ENCODE measurements at places on chromosomes 3 and 15.
A peak's percentile ranks its signal among the peaks of the same experiment; 100 is the strongest.

- DNase-seq: peak; percentile 61
Measured at GRCh38 chr3:15300323-15301078, 31.9 kb downstream of the SH3BP5 start.

DNA sequence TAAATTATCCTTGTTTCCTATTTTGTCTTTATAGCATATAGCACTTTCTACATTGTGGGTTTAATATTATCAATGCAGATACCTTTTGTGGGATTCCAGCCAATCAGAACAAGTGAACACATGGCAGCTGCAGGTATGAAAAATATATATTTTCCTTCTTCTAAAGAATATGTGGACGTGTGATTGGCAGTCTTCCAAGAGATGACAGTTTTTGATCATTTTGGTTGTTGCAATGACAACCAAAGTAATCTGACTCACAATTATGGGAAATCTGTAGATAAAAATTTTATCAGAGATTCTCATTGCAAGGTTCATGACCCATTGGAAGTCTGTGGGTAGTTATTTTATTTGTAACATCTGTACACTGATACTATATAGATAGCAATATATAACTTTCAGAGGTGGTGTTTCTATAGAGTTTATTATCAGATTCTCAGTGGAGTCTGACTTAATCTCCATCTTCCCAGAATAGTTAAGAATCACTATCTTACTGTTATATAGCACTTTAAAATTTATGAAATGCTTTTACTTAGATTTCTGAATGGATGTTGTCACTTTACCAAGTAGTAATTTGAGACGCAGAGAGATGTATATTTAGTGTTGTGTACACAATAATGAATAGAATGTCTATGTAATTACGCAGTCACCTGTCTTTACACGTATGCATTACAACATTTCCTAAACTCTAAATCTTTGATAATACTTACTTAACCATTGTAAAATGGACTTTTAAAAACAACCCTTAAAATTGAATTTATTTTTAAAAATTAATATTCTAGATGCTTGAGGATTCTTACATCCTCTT lies 82.5 kb downstream of the STT3B start:
- no peak for DNase-seq

- peak; percentile 52 for DNase-seq
Measured at GRCh38 chr3:52277972-52278509, 408 bp downstream of the WDR82 start.

GRCh38 chr15:52308446-52309153 lies 13.0 kb upstream of the MYO5C start:
- DNase-seq: no peak

DNA sequence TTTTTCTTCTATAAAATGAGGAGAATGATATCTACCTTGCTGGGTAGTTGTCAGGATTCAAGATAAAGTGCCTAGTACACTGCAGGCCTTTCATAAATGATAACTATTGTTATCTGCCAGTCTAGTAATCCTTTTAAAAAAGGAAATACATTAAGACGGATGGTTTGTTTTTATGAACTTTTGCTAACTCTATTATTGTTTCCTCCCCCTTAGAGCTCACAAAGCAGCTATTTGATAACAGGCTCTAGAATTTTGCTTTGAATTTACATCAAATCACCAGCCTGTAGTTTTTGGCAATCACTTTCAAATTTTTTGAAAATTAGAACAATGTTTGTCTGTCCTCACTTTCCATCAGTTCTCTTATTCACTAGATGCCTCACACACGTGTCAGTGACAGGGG lies 39.8 kb downstream of the BLM start:
- DNase-seq: no peak

GRCh38 chr15:40555876-40556275 lies 9.0 kb downstream of the CCDC32 start:
- DNase-seq: no peak

GRCh38 chr3:44114142-44114541 lies 127.5 kb upstream of the TOPAZ1 start:
- peak; percentile 4 for DNase-seq

DNA sequence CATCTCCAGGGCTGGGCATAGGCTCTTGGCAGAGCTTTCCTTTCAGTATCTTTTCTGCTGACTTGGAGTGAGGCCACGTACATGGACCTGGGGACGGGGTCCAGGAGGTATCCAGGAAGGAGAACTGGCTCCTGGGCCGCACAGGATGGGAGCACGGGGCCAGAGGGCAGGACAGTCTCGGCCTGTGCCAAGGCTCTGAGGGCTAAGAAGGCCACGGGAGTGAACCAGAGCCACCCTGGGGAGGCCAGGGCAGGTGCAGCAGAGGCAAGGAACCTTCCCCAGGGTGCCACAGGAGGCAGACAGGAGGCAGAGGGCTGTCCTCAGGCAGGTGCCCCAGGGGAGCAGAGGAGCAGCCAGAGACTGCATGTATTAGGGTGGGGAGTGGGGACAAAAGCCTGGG lies 50.3 kb downstream of the PLXNA1 start:
- DNase-seq: no peak

DNA sequence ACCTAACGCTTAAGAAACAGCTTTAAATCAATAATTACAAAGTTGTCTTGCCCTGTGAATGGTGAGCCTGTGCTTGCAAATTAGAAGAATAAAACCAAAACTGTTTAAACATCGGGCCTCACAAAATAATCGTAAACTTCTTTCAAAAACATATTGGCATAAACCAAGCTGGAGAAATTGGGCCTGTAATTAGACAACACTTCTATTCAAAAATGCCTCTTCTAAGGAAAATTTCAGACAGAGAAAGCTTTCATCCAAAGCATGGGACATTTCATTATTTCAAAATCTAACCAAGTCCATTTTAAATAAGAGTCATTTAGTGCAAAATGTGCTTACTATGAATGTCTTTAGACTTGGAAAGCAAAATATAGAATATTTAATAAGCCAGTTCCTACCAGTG lies 35.5 kb upstream of the GNB4 start:
- no peak for DNase-seq

GRCh38 chr3:147509448-147509847 lies 100.3 kb downstream of the ZIC1 start:
- DNase-seq: no peak

DNA sequence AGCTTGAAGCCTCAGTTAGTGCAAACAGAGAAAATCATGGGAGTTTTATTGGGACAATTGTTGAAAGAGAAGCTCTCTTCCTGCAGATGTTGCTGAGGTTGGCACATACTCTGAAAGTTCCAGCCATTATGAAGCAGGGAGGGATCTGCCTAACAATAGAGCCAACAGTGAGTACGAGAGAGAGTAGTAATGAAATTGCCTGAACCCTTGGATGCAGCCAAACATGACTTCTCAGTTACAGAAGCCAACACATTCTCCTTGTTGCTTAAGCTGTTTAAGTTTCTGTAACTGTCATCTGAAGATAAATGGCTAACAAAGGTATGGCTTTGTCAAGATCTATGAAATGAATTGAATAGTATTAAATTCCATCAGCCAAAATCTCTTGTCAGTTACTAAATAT lies 211.0 kb upstream of the TTC14 start:
- DNase-seq: no peak

- no peak for DNase-seq
Measured at GRCh38 chr3:158711886-158712285, 20.4 kb downstream of the RARRES1 start.

- no peak for DNase-seq
Measured at GRCh38 chr3:14823910-14824629, 5.3 kb downstream of the FGD5 start.

DNA sequence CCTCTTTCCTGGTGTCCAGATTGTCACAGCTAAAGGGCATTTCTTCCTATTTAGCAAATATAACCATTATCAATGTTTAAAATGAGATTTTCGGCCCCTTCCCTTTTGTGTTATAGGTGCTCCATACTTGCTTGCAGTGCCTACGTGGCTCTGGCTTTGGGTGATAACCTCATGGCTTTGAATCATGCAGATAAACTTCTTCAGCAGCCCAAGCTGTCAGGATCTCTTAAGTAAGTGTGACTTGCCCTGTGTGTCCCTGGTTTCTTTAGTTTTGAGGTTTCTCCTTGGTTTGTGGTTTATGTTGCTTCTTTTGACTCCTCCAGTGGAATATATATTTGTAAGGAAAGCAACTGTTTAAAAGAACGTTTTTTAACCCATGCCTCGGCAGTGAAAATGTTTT lies 58.5 kb upstream of the TRIM71 start:
- no peak for DNase-seq

DNA sequence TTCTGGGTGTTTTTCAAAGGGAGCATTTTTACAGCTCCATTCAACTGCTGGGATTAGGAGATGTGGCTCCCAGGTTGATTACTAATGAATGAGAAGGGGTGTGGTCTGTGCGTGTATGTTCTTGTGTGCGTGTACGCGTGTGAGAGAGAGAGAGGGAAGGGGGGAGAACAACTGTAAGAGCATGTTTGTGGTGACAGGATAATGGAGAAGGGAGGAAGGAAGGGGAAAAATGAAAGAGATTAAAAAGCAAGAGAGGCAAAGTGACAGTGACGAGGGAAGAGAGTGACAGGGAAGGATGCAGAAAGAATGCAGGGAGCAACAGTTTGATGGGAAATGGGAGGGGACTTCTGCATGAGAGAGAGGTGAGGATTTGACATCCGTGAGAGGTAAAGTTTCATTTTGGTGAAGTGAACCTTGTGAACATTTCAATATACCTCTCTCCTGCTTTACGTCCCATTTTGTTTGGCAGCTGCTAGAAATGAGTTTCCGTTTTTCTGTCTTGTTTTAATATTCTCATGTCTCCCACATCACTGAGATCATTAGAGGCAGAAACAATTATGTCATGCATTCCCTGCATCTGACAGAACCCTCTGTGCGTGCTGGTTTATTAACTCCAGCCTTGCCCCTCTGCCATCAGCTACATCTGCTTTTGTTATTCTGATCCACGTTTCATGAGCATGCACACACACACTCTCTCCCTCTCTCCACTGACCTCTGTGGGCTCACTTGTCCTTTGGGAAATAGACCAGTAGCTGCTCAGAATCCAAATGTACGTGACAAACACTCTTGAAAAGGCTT lies 161.6 kb downstream of the GAP43 start:
- no peak for DNase-seq

- DNase-seq: no peak
Measured at GRCh38 chr3:19148768-19149091, 420 bp downstream of the KCNH8 start.

DNA sequence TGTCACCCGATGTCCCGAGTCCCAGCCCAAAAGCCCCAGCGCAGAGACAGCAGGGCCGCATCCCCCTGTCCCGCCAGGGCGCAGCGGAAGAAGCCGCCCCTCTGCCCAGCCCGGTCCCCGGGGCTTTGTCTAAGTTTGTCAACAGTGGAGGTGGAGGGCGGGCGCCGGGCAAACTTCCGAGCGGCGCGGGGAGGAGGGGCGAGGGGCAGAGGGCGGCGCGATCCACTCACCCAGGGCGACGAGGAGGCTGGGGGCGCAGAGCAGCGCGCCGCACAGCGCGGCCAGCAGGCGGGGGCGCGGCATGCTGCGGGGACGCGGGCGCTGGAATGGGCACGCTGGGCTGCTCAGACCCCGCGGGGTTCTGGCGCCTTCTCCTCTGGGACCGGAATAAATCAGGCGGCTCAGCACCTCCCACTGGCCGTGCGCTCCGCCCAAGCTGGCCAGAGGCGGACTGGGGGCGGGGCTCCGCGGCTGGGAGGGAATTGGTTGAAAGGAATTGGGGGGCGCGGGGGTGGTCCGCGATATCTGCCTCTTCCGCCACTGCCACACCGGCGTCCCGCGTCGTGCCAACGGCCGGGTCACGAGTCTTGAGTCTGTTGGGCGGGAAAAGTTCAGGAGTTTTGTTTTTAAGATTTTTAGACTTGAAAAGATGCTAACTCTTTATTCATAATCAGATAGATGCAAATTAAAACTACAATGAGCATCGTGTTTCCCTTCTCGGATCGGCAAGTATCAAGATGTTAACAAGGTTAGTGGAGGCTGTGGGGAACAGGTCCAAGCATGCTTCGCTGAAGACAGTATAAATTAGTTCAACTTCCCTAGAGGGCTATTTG lies at the start of gene MFGE8:
Gene MFGE8, minus strand, starts transcription at position 363 of the 833 bp plus-strand sequence. Its CDS starts 60 bp downstream, at position 303.
- peak; percentile 79 for DNase-seq

GRCh38 chr3:57746156-57747010 lies 9.7 kb upstream of the SLMAP start:
- no peak for DNase-seq

DNA sequence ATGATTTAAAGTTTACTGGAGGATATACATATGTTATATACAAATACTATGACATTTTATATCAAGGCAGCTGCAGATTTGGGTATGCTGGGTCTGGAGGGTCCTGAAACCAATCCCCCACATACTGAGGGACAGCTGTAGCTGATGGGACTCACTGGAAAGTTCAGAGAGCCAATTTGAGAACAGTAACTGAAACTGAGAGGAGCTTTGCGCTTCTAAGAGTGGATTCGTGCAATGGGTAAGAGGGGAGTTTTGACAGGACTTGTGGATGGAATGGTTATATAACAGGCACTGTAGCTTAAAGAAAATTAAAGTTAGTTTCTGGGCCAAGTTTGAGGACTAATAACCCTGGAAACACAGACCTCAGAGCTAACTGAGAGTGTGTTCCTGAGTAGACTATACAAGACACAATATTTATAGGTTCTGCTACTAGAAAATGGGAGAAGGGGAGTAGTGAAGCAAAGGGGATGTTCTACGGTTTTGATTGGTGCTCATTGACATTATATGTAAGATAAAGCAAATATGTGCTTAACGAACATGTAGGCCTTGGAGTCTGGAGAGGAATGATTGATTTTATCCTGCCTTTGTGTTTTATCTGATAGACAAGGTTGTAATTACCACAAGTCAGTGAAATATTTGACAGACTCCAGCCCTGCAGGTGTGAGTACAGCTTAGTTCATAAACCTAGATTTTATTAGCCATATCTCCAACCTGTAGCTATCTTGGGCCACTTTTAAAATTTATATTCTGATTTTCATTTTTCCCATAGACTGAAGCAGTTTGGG lies 4.8 kb upstream of the ZMAT3 start:
- no peak for DNase-seq

- DNase-seq: no peak
Measured at GRCh38 chr15:100693451-100693850, 91.1 kb downstream of the ASB7 start.

DNA sequence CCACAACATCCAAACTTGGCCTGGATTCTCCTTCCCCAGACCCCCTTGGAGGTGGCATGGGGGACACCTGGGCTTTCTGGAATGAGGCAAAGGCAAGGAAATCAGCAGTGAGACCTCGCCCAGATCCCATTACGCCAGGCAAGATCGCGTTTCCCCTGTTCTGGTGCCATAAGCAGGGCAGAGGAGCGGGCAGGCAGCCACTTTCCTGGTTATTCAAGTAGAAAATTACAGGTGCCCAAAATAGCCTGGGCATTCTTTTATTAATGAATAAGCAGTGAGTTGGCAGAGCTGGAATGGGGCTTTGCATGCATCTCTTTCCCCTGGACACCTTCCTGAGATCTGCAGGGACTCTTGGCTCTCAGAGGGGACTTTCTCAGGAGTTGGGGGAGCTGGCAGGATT lies 31.5 kb upstream of the FAM107A start:
- DNase-seq: no peak

DNA sequence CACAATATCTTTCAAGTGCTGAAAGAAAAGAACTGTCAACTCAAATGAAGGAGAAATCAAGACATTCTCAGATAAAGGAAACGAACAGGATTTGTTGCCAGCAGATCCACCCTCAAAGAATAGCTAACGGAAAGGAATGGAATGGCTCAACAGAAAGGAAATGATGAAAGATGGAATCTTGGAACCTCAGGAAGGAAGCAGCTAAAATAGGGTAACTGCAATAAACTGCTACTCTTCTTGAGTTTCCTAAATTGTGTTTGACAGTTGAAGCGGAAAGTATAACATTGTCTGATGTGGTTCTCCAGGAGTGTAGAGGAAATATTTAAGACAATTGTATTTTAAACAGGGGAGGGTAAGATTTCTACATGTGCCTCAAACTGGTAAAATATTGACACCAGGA lies 22.0 kb downstream of the PRR23E start:
- no peak for DNase-seq

- peak; percentile 78 for DNase-seq
Measured at GRCh38 chr15:90219421-90220141, 14.2 kb downstream of the CIB1 start.

All from CD4-positive, alpha-beta T cell (primary cell).